ENCODE measurements at places on chromosomes 2 and 18. TPM values are rescaled to one million over a fixed set of nuclear protein-coding genes. Genes with fewer than 3 reads are reported as not detected.

Gene TNS1
- 68.7 TPM for total RNA-seq

Gene CDKL4
- 1.2 TPM for total RNA-seq

Gene SCG2
- 0.39 TPM for total RNA-seq

Gene IL1B
- 0.37 TPM for total RNA-seq

Gene TTL
- 80.0 TPM for total RNA-seq

Gene CSRNP3
- total RNA-seq = 0.73 TPM

Gene SP140L
- 12.1 TPM for total RNA-seq

Gene ADGRF3
- total RNA-seq = 2.5 TPM

Gene BUB1
- 68.6 TPM for total RNA-seq

Gene CDH2
- 1.1 TPM for total RNA-seq

Gene CTAGE1
- total RNA-seq = not detected

Gene VIT
- total RNA-seq = 8.8 TPM
